ENCODE measurements at places on chromosomes 2 and 18.

GRCh38 chr18:31097666-31098065 lies 4.6 kb downstream of the DSC2 start:
- no peak for DNase-seq

- no peak for DNase-seq
Observed at GRCh38 chr2:179571721-179572120, 289.7 kb downstream of the ZNF385B start.

GRCh38 chr2:25089605-25090315 lies 47.9 kb downstream of the EFR3B start:
- DNase-seq = no peak

DNA sequence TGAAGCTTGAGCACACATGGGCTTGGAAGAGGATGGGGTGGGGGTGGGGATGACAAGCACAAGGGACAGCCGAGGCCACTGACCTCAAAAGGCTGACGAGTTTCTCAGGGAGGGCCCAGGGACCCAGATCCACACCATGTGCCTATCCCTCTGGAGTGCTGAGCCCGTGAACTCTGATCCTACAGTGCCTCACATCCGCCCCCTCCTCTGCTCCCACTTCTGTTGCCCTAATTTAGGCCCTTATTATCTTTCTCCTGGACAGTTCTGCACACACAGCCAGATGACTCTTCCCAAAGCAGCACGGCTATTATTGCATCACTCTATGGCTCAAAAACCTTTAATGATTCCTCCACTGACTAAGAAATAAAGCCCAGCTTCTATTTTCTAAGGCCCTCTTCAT lies 24.8 kb downstream of the CYRIA start:
- no peak for DNase-seq

- no peak for DNase-seq
Observed at GRCh38 chr18:69205925-69206324, 194.8 kb upstream of the DOK6 start.

GRCh38 chr2:97675430-97676113 lies 6.1 kb downstream of the C2orf92 start:
- peak; percentile 95 for DNase-seq

DNA sequence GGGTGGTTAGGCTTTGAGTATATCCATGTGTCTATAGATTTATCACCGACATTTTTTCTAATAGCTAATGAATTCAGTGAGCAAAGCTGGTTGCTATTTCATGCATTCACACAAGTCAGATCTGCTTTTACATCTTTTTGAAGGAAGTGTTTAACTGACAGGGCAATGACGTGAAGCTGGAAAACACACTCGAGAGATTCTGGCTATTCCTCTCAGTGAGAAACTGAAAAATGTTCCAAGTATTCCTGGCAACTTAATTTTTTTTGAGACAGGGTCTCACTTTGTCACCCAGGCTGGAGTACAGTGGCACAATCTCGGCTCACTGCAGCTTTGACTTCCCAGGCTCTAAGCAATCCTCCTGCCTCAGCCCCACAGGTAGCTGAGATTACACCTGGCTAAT lies 21.2 kb downstream of the RNF138 start:
- no peak for DNase-seq

- DNase-seq = peak; percentile 38
Observed at GRCh38 chr2:59887366-59887765, 666.1 kb downstream of the BCL11A start.
